ENCODE measurements at places on chromosomes 6 and 20. TPM values are rescaled to one million over a fixed set of nuclear protein-coding genes. Genes with fewer than 3 reads are reported as not detected.
A peak's percentile ranks its signal among the peaks of the same experiment; 100 is the strongest.

The C6orf15 gene
- not detected for total RNA-seq

The FAM209A gene
- 0.50 TPM for total RNA-seq

The TMEM30A gene
- total RNA-seq = 44.5 TPM

DNA sequence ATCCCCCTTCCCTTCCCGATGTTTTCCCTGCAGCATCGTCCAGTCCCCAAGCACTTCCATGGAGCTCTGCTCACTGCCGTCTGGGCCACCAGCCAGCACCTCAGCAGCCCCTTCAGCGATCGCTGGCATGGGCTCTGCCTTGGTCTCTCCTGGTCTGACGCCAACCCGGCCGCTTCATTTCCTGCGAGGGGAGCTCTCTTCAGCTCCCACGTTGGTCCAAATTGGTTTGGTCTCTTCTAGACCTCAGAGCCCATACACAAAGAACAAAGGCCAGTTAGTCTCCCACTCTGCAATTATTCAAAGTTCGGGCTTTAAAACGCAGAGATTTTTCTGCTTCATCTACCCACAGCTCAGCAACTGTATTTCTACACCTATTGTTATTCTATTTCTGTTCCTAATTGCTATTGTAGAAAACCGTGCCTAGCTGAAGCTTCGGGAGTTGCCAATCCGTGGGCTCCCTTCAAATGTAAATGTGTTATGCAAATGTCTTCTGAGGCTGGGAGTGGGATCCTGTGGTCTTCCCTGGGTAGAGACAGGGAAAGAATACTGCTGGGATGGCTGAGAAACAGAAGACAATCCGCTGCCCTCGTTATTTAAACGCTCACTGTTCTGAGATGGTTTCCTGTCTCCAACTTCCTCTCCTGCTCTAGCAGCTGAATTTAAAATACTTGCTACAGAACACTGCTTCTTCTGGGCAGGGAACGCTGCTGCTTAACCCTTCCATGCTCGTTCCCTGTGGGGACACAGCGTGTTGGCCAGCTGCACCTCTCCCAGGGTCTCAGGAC, 154.2 kb upstream of the QKI start:
- H3K36me3 ChIP-seq = peaks cover 4% of the 10 kb centered on the region
- H3K27ac ChIP-seq = peak overlapping the region; percentile 91
- H3K4me1 ChIP-seq = peaks cover 46% of the 10 kb centered on the region

DNA sequence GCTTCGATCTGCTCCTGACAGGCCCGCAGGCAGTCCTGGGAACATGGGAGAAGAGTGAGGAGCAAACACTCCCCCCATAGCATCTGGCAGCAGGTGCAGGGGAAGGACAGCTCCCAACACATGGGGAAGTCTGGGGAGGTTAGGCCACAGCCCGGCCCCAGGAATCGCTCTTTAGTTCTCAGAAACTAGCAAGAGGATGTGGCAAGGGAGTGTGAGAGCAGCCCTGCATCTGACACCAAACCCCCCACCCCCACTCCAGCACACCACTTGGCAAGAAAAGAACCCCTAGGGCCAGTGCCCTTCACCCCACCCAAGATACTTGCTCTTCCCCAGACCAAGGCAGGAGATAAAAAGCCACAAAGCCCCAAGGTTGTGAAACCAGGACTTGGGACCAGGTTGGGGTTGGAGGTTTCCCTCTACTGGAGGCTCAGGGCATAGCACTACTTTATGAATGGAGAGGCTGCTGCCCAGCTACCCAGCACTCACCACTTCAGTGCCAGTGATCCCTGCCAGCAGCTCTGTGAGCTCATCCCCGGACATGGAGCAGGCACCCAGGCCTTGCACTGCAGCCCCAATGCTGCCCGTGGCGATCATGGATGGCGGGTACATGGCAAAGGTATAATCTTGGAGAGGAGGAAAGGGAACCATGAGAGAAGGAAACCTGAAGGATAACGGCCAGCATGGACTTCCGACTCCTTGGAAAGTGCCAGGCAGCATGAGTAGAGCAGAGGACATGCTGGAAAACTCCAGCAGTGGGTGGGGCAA, 5.4 kb downstream of the CCND3 start:
- DNase-seq = peak; percentile 61
- peaks cover 6% of the 10 kb centered on the region for H3K27me3 ChIP-seq
- peak overlapping the region; percentile 80 for H3K4me3 ChIP-seq
- peak overlapping the region; percentile 76 for H3K27ac ChIP-seq

- H3K27ac ChIP-seq = no peak overlapping the region
- H3K27me3 ChIP-seq = no peaks in the 10 kb centered on the region
- no peaks in the 10 kb centered on the region for H3K4me1 ChIP-seq
- no peak overlapping the region for H3K4me3 ChIP-seq
- DNase-seq = no peak
Observed at GRCh38 chr6:91566467-91566866, 979.6 kb upstream of the MAP3K7 start.

DNA sequence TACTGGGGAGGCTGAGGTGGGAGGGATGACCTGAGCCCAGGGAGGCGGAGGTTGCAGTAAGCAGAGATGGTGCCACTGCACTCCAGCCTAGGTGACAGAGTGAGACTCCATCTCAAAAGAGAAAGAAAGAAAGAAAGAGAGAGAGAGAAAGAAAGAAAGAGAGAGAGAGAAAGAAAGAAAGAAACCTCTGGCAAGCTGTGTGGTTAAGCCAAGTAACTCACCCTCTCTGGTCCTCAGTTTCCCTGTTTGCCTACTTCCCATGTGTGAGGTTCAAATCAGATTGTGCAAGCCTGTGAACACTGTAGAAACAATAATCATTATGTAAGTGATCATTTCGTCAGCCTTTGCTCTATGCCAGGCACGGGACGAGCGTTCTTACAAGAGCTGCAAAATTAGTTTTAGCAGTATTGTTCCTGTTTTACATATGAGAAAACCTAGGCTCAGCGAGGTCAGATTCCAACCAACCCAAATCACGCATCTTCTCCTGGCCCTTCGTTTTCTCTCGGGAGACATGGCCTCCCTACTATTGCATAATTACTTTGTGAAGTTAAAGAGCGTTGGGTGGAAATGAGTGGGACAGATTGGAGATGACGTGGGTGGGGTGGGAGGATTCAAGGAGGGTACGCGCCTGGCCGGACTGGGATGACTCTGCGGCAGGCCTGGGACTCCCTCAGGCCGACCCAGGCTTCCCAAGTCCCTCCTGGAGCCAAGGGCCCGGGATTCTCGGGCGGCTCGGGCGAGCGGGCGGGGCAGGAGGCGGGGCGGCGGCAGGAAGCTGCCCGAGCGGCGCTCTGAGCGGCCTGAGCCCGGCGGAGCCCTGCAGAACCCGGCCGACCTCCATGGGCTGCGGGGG, at the start of gene SNX21:
SNX21 (plus strand) TSS at position 770 of the 853 bp plus-strand sequence. CDS start 121 bp downstream, outside the sequence.
- peak within 1 kb of the TSS; percentile 86 for H3K4me3 ChIP-seq
- peak; percentile 69 for DNase-seq
- no peaks in the 10 kb centered on the region for H3K27me3 ChIP-seq
- H3K27ac ChIP-seq = peak within 1 kb of the TSS; percentile 32

DNA sequence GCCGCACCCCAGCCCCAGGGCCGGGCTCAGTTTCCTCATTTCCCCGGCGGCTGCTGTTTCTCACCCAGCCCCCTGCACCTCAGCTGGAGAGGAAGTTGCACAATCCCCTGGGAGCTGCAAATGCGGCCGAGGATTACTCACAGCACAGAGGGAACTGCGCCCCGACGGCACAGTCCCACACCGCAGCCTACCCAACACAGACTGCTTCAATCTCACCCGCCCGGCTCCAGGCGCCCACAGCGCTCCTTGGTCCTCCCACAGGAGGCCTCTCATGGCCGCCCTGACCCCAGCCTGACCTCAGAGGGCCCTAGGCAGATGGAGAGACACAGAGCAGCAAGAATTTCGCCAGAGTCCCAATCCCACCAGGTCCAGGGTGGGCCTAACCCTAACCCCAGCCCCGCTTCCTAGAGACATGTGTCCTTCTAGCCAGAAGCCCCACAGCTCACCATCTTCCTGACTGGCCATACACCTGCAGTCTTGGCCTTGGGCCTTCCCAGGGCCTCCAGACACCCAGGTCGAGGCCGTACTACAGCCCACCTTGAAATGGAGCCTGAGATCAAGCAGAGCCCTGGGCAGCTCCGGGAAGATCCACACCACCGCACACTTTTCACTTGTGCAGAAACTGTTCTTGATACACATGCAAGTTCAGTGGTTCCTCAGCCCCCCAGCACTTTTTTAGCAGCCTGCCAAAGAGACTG, 11.7 kb downstream of the TFEB start:
- H3K27me3 ChIP-seq = no peaks in the 10 kb centered on the region
- no peak for DNase-seq
- peak overlapping the region; percentile 13 for H3K27ac ChIP-seq
- H3K4me3 ChIP-seq = no peak overlapping the region

DNA sequence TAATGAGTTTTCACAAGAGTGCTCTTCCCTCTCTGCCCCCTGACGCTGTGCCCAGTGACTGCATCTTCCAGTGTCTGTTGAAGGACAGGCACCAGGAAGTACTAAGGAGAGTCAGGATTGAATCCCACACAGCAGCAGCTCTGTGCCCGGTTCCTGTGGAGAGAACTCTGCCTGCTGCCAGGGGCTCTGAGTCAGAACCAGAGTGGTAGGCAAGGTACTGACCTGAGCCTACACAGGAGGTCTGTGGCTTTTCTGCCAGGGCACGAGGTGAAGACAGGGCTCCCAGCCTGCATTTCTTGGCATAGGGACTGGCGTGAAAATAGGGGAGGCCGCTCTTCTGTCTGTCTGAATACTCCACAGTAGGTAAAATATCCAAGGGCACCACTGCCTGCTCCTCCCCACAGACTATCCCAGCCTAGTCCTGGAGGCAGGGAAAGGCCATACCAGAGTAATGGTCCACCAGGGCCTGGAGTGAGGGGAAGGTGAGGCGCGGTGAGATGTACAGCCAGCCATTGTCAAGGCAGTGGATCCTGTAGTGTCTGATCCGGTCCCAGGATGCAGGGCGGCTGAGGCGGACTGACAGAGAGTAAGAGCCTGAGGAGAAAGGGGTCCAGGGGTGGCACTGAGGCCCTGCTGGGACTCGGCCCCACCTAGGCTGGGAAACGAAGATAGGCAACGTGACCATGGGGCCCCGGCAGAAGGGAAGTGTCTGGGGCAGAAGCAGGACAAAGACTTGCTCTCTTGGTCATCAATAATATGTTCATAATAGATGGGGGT, 9.4 kb downstream of the RAB5IF start:
- H3K27me3 ChIP-seq = no peaks in the 10 kb centered on the region
- H3K4me3 ChIP-seq = no peak overlapping the region

- H3K27ac ChIP-seq = no peak overlapping the region
- H3K4me3 ChIP-seq = no peak overlapping the region
- H3K4me1 ChIP-seq = peaks cover 26% of the 10 kb centered on the region
- no peak for DNase-seq
- H3K36me3 ChIP-seq = no peaks in the 10 kb centered on the region
- peaks cover 10% of the 10 kb centered on the region for H3K27me3 ChIP-seq
Observed at GRCh38 chr20:23257848-23258746, 92.5 kb upstream of the NXT1 start.

- H3K36me3 ChIP-seq = no peaks in the 10 kb centered on the region
- H3K4me3 ChIP-seq = no peak overlapping the region
- H3K4me1 ChIP-seq = peaks cover 12% of the 10 kb centered on the region
- H3K27ac ChIP-seq = no peak overlapping the region
- H3K27me3 ChIP-seq = no peaks in the 10 kb centered on the region
Observed at GRCh38 chr6:24891004-24891403, 44.8 kb downstream of the RIPOR2 start.

All from neural crest cell (in vitro differentiated cells).